ENCODE measurements at places on chromosomes 4 and X.

GRCh38 chrX:120604361-120604782 lies 471 bp downstream of the MCTS1 start:
- peak; percentile 25 for DNase-seq

- no peak for DNase-seq
These were observed 26.2 kb upstream of the PNPLA4 start for GRCh38 chrX:7953446-7953845.

GRCh38 chrX:70445951-70446350 lies 1.3 kb downstream of the DLG3 start:
- DNase-seq, result no peak

DNA sequence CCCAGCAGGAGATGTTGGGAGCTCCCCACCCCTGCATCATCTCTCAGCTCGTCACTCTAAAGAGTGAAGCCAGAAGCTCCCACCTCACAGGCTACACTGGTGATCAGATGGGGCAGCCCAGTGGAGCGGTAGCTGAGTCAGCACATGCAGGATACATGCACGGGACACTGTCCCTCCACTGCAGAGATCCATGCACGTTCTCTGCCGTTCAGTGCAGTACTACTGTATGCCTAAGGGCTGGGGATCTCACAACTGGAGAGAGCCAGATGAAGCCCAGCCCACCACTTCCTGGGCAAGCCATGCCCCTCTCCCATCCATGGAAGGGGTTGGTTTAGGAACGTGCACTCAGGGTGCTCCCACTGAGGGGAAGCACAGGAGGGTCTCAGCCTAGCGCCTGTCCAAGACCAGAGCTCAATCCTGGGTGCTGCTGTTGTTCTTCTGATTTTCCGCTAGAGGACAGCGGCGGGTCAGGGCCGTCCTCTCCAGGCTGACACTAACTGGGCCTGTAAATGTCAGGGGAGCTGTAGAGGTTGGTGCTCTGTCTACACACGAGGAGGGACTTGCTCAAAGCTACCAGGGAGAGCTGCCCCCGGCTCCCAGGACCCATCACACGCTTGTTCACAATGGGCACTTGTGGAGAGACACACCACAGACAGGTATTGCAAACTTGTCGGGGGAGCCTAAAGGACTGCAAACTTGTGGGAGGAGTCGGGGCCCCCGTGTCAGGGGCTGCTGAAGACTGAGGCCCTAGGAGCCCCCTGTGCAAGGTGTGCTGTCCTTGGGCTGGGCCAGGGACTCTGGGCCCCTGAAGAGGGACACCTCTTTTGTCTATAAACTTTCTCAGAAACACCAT lies 18.2 kb upstream of the ABLIM2 start:
- no peak for DNase-seq

GRCh38 chrX:112877771-112878173 lies 37.1 kb upstream of the AMOT start:
- no peak for DNase-seq

- DNase-seq, result no peak
These were observed 177.1 kb upstream of the CENPE start for GRCh38 chr4:103375278-103375677.

DNA sequence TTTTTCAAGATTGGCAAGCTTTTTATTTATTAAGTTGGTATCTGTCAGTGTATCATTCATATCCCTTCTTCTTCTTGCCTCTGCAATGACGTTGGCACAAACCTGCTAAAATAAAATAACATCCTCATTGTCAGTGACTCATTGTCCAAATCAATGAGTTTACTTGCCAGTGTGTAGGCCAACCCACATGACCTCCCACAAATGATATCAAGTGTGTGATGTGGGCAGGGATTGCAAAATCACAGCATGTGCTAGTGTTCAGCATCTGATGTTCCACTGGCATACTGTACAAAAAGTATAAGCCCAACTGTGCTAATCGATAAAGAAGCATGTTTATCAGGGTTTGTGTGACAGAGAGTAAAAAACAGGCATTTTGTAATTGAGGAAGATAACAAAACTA lies 25.5 kb downstream of the GPAT3 start:
- DNase-seq, result no peak

- DNase-seq, result no peak
These were observed 19.8 kb upstream of the XG start for GRCh38 chrX:2732076-2732475.

- no peak for DNase-seq
These were observed 1010.8 kb upstream of the AGA start for GRCh38 chr4:178453057-178453456.

GRCh38 chrX:1361275-1361674 lies 24.7 kb downstream of the IL3RA start:
- no peak for DNase-seq

DNA sequence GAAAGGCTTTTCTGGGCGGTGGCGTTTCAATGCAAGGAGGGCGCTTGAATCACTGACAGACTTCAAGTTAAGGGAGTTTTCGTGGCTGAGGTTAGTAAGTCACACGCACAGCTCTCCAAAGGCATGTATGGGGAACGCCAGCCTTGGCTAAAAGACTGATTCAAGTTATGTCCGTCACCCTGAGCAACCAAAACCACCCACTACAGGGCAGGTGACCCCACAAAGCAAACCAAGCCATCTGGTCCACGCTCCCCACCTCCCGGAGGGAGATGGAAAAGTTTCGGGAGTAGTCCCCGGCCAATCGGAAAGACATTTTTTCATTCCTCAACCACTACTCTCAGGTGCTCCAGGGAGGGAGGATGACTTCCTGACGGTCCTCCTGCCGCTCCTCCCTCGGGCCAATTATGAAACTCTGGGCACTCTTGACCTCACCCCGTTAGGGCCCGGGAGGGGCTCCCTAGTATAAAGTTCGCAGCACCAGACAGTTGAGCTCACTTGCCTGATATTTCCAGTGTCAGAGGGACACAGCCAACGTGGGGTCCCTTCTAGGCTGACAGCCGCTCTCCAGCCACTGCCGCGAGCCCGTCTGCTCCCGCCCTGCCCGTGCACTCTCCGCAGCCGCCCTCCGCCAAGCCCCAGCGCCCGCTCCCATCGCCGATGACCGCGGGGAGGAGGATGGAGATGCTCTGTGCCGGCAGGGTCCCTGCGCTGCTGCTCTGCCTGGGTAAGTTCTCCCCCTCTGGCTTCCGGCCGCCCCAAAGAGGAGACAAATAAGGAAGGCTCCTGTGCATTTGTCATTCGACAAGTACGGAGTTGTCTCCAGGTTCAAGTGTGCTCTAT lies at the start of gene EREG:
Gene EREG (plus strand): TSS at position 494 of the 840 bp plus-strand sequence. CDS start 164 bp downstream, at position 658.
- DNase-seq, result no peak

- DNase-seq, result no peak
These were observed 37.8 kb upstream of the TACR3 start for GRCh38 chr4:103757631-103758030.

GRCh38 chr4:106238820-106239420 lies 77.1 kb downstream of the TBCK start:
- DNase-seq, result no peak

DNA sequence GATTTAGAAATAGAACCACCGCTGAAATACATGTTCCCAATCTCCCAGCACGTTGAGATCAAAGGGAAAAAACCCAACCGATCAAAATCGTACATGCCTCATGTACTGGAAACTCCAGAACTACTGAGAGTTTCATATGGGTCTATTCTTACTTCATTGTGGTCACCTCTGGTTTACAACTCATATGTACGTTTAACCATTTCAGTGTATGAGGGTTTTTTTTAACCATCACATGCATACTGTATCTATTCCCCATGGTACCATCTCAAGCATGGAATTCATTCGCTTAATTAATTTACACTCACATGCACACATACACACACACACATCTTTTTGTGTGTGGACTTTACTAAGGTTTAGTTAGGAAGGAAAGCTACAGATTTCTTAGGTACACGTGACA lies 46.0 kb upstream of the CLNK start:
- DNase-seq, result no peak

DNA sequence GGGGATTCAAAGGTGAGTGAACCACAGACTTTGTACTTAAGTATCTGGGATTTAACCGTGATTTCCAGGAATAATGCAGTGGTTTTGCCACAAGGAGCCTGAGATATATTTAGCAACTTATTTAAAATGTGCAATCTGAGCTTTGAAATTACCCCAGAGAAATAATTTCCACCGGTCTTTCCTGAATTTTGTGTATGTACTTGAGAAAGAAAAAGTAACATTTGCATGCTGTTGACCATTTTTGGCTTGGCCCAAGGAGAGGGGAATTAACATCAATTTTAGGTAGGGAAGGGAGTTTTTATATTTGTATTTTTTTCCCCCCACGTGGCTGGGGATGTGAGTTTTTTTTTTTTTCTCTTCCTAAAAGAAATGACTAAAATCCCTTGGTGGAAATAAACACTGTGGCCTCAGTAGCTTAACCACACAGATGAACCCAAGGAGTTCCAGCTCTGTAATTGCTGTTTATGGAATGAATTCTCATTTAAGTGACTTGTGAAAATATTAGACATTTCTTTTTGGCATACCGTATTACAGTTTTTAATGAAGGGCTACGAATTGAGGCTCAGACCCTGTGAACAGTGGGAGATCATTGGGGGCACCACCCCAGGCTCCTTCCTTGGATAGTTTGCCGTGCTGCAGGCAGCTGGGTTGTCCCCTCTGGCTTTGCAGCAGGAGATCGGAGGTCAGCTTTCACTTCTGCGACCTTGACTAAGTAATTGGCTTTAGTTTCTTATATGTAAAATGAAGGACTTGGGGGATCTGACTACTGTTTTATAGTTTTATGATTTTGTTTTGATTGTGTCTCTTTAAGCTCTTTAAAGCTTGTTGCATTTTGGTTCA lies 116.1 kb downstream of the ARHGAP10 start:
- DNase-seq, result no peak

DNA sequence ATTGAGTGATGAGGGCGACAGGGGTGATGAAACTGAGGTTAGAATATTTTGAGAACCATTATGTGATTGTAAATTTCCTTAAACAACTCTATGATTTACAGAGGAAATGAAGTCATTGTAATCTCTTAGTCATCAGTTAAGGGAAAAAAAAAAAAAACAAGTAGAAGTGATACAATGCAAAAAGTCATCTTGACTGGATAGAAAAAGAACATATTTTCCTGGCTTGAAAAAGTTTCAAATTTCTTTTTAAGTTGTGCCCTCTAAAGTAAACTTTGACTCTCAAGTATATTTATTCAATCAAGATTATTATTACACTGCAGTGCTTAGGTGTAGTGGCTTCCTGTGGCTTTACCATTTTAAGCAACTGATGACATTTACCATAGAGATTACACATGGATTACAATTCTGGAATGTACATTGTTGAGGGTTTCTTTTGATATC lies 40.6 kb downstream of the GABRB1 start:
- no peak for DNase-seq

- DNase-seq, result no peak
These were observed 7.7 kb upstream of the ASB9 start for GRCh38 chrX:15277604-15278003.

DNA sequence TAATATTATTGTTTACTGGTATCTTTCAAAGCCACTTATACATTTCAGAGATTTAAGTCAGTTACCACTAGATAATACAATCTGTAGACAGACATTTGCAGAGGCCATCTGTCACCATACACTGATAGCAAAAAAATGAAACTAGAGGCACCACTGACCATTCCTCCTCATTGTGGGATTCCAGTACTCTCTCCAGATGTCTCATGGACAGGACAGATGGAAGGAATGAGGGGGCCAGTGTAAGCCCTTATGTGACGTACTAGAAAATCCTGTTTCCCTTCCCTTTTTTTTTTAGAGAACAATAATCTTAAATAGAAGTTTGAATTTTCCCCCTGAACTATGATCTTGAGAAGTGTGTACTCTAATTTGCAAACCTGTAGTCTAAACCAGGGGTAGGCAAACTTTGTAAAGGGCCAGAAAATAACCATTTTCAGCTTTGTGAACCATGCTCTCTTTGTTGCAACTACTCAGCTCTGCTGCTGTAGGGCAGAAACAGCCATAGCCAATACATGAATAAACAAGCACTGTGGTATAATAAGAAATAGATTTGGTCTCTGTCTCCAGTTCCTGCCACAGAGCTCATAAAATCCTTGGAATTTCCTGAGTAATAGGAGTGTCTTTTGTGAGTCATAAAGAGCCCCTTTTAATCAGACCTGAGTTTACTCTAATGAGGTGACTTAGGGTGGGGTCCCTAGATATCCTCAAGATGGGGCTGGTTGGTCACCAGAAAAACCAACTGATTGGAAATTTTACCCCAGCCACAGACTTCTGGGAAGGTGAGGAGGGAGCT lies 90.4 kb downstream of the MOSPD2 start:
- no peak for DNase-seq

DNA sequence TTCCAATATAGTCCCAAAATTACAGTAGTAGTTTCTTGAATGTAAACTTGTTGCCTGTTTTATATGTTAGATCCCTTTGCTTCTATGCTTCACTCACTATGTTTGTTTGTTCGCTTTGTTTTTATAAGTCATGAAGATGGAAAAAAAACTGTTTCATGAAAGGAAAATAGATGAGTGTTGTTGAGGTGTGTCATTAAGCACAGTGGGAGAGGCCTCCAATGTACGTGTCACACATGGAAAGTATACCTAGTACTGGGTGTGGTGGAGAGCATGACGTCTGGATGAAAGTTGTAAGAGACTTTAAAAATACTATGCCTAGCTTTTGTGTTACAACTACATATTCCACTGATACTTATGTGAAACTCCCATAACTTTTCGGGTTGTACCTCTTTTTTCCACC lies 28.4 kb downstream of the PLS3 start:
- no peak for DNase-seq

- DNase-seq, result no peak
These were observed at the start of gene IL13RA2 for GRCh38 chrX:115017455-115017854. IL13RA2 (minus strand) TSS chrX:115017616; CDS start chrX:115017269, 347 bp downstream.

- no peak for DNase-seq
These were observed 159.5 kb upstream of the USP38 start for GRCh38 chr4:143025081-143025704.

- DNase-seq, result no peak
These were observed 1495.5 kb downstream of the PCDH18 start for GRCh38 chr4:136036744-136037143.

DNA sequence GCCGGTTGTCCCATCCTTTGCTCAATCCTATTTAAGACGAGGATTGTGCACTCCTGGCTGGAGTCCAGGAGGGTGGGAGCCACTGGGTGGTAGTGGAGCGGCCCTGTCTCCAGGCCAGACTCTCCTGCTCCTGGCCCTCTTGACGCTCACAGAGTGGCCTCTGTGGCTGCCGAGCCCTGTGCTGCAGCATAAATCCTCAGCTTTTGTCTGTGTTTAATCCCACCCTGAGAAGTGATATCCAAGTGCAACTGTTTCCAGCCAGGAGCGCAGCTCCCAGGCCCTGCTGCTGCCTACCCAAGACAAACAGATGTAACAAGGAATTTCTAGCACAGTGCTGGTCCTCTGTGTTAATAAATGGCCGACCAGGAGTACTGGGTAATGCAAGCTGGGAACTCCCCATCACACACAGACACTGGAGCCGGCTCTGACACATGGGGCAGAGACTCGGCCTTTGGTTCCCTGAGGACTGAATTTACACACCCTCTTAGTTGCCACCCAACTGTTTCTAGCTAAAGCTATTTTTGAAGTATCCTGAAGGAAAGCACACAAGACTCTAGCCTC lies 85.3 kb downstream of the GATB start:
- no peak for DNase-seq
